MM.1S (cell line): ENCODE measurements at places on chromosomes 1 and 21.

DNA sequence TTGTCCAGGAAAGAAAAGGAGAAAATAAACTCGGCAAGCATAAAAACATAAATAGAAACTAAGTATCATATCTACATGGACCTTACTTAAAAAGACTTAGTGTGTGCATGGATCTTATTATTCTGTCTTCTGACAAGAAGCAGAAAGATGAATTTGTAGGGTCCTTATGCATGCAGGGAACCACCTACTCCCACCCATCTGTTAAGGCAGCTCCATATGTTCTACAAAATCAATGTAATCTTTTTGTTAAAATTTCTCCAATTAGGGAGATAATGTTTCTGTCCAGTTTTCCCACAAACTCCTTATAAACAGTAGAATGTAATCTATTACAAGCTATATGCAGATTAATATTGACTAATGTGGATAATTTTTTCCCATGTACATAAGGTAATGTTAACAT is 13.9 kb upstream of the PTPN14 start:
- no peak for DNase-seq

DNA sequence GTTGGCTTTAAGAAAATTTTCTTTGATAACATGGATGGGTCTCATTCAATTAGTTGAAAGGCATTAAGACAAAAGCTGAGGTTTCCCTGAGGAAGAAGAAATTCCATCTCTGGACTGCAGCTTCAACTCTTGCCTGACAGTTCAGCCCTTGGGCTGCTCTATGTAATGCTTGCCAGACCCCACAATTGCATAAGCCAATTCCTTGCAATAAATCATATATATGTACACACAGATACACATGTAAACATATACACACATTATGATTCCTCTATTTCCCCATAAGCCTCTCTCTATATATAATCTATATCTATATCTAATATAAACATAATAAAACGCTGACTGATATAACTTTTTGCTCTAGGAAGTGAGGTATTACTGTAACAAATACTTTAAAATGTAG is 301.5 kb upstream of the PRMT6 start:
- no peak for DNase-seq

GRCh38 chr1:208081972-208082371 is 162.2 kb downstream of the PLXNA2 start:
- DNase-seq, result no peak

GRCh38 chr1:219027146-219027673 is 146.5 kb upstream of the LYPLAL1 start:
- no peak for DNase-seq

GRCh38 chr1:40161888-40162397 is 756 bp downstream of the RLF start:
- no peak for DNase-seq

DNA sequence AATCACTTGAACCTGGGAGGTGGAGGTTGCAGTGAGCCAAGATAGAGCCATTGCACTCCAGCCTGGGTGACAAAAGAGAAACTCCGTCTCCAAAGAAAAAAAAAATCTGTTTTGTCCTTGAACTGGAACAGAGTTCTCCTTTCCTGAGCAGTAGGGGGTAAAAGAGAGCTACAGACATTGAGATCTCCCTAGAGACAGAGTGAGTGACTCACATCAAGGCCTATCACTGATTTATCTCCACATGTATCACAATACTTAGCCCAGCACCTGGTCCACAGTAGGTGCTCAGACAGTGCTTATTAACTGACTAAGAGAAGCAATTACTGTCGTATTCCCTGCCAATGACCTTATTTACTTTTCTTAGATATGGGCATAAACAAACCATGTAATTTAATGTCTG is 354.1 kb upstream of the C1orf87 start:
- no peak for DNase-seq

- DNase-seq, result no peak
Measured at GRCh38 chr1:157442065-157442464, 110.2 kb downstream of the FCRL5 start.

DNA sequence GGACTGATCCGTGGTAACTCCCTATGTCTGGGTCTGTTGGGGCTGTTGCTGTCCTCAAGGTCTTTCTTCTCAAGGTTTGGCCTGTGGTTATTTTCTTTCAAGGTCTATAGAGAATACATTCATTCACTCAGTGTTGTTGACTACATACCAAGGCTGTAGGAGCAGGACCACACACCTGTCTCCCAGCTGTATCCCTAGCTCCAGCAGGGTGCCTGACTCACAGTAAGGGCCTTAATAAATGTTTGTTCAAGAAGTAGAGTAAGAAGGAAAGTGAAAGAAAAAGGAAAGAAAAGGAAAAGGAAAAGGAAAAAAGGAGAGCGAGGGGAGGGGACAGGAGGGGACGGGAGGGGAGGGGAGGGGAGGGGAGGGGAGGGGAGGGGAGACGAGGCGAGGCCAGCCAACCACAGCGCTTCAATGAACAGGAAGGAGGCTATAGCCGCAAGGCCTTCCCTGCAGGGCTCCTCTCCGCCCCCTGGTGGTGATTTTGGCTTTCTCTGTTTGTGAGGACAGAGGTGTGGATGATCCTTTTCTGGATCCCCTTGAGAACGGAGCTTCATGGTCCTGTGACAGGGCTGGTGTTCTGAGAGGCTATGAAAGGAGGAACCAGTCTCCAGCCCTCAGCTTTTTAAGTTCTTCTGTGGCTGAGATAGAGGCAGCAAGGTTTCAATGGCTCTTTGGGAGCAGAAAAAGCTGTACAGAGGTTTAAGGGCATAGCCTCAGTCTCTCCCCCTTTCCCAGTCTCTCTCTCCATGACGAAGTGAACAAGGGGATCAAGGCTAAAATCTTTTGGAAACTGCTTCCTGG is 30.6 kb upstream of the LCE5A start:
- DNase-seq, result peak; percentile 89

GRCh38 chr1:244102468-244102867 is 51.4 kb downstream of the ZBTB18 start:
- no peak for DNase-seq

DNA sequence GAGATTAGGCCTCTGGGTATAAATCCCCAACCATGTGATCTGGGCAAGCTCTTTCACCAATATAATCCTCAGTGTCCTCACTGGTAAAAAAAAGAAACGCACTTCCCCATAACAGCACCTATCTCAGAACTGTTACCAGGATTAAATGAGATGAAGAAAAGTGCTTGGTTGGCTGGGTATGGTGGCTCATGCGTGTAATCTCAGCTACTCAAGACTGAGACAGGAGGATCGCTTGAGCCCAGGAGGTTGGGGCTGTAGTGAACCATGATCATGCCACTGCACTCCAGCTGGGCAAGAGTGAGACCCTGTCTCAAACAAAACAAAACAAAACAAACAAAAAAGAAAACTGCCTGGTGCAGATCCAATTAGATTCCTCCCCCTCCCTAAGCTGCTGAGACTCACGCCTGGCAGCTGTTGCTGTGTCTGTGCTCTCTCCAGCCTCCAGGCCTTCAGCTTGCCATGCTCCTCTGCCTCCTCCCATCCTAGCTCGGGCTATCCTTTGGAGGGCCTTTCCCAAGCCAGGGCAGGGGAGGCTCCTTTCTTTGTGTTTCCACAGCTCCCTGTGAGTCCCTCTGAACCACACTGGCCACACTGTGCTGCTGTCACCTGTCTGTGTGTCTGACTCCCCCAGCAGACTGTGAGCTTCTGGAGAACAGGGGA is 19.0 kb downstream of the CYB5RL start:
- no peak for DNase-seq

DNA sequence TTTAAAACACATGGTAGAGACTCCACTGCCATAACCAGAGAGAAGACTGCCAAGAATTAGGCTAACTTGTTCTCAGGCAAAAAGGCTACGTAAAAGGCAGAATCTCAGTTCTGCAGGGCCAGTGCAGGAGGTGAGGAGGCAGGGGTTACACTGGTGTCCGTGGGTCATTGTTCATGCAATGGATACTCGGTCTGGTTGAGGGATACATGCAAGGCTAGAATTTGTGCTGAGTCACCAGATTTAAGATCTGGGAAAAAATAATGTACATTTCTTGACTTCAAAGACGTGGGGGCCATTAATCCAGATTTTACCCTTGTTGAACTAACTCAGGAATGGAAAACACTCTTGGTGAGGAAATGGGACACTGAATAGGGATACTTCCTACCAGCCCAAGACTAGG is 52.3 kb upstream of the DPH5 start:
- no peak for DNase-seq

- DNase-seq, result no peak
Measured at GRCh38 chr1:7940745-7941436, at the start of gene TNFRSF9. Gene TNFRSF9, minus strand, starts transcription at chr1:7940839. Its CDS starts 845 bp downstream, at chr1:7939994.

- DNase-seq, result no peak
Measured at GRCh38 chr1:1066403-1067283, 7.5 kb downstream of the RNF223 start.

- DNase-seq, result no peak
Measured at GRCh38 chr1:194903524-194903923, 1704.7 kb downstream of the KCNT2 start.

GRCh38 chr1:241507189-241507863 is 12.2 kb downstream of the FH start:
- no peak for DNase-seq

DNA sequence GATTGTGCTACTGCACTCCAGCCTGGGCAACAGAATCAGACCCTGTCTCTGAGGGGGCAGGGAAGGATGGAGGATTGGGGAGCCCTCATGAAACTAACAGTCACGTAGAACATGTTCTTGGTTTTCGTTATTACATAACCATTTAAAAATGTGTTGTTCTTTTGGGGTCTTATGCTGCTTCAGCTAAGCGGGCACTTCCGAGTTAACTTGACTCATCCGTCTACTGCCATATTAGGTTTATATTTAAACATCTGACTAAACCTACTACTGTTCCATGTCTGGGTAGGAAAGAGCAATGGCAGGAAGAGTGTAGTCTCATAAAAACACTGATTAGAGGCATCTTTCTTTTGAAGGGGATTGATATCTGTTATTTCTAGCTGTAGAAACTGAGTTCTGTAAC is 59.5 kb upstream of the BMP8A start:
- DNase-seq, result no peak
